Hypothalamus (tissue), 51 donors: ENCODE measurements at places on chromosomes 13 and 19.

DNA sequence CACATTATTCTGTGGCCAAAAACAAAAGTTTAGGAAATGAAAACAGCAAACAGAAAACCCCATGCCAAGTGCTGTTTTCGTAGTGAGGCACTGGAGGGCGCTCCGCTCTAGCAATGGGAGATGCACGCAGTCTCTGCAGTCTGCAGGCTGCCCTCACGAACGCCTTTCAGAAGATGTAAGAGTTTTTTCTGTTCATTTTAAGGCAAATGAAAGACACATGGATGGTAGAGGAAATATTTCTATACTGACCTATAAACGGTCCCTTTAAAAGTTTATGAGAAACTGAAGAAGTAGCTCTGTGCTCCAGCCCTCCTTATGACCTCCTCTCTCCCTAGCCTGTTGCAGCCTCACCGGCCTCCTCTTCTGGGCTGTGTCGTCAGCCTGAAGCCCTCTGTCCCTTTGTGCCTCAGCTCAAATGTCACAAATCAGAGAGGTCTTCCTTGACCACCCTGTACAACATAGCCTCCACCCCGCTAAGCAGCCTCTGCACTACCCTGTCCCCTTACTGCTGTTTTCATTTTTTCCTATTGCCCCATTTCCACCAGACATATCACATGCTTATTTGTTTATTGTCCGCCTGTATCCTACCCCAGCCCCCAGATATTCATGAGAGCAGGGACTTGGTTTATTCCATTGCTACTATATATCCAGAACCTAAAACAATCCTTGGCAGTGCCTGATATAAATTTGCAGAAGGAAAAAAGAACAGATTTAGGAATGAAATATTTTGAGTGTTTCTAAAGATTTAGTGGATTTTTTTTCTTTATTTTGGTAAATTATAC, 116.4 kb downstream of the TM9SF2 start:
- no peak for DNase-seq

- DNase-seq = no peak
These were observed 249.2 kb downstream of the ZNF536 start for GRCh38 chr19:30621326-30621920.

GRCh38 chr13:91329733-91330132, 17.8 kb upstream of the MIR17HG start:
- no peak for DNase-seq

DNA sequence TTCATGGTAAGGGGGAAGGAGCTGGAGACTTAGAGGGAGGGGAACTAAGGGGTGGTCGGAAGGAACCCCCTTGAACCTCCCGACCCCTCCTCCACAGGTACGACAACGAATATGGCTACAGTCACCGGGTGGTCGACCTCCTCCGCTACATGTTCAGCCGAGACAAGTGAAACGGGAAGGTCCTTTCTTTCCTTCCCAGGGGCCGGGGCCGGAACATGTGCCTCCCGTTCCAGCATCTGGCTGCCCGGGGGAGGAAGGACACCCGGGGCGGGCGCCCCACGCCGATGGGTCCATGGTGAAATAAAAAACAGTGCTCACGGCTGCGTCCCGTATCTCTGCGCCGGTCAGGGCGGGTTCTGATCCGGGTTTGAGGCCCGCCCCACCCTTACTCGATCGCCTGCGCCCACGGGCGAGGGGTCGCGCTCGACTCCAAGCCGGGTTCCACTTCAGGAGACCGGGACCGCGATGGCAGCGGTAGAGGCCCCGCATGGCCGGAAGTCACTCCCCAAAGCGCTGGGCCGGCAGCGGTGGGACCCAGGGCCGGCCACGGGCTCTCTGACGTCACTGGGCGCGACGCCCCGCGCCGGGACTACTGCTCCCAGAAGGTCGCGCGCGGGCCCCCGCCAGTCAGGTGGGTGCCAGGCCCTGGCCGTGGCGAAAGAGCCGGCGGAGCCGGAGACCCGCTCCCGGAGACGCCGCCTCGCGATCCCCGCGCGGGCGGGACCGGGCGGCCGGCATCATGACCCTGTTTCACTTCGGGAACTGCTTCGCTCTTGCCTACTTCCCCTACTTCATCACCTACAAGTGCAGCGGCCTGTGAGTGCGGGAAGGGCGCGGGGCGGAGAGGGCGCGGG, at the start of gene TMEM147:
Gene TMEM147, plus strand, starts transcription at position 626 of the 854 bp plus-strand sequence. Its CDS starts 114 bp downstream, at position 740.
- peak; percentile 82 for DNase-seq

- DNase-seq = no peak
These were observed 1.2 kb downstream of the TNFRSF19 start for GRCh38 chr13:23571431-23571830.

GRCh38 chr19:19502281-19502680, 13.1 kb downstream of the TSSK6 start:
- DNase-seq = no peak

DNA sequence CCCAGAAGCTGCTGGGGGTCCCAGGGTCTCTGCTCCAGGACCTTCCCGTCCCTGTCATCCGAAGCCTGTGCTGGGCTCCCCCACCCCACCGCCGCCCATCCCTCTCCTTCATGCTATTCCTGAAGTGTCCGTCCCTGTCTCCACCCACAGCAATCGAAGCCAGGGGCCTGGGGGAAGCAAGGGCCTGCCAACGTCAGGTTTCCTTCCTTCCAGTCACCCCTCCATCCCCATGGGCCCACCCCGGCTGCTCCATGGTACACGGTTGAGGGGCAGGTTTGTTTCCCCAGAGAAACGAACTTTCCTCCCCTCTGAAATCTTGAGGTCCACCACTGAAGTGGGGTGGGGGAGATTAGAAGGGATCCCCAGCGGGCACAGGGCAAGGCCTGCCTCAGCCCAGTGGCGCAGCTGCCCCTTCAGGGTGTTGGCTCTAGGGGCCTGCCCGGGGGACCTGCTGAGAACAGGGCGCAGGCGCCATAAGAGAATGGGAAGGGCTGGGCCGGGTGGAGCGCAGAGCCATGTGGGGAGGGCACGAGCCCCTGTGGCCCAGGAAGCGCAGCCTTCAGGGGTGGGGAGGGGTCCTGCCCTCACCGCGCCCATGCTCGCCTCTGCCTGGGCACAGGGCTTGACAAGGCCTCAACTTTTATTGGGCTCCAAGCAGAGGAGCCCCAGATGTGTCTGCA, 16.1 kb downstream of the CEBPG start:
- no peak for DNase-seq

GRCh38 chr13:92864584-92865284, 361.9 kb upstream of the GPC6 start:
- no peak for DNase-seq

- no peak for DNase-seq
These were observed 201.1 kb downstream of the NBEA start for GRCh38 chr13:35143123-35143522.

DNA sequence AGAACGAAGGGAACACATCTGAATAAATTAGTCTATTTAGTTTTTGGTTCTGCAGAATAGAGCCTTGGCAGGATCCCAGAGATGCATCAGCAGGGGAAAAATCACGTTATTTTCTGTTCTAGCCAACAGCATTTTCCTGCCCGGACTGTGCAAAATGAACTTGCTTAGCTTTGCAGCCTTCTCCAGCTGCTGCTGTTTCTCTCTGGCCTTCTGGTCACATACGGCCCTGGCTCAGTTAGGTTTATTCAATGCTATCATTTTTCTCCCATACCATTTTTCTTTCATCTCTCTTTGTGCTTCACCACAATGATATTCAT, 110.4 kb upstream of the KL start:
- DNase-seq = peak; percentile 6

- no peak for DNase-seq
These were observed 93.7 kb downstream of the TRPC4 start for GRCh38 chr13:37775871-37776270.

DNA sequence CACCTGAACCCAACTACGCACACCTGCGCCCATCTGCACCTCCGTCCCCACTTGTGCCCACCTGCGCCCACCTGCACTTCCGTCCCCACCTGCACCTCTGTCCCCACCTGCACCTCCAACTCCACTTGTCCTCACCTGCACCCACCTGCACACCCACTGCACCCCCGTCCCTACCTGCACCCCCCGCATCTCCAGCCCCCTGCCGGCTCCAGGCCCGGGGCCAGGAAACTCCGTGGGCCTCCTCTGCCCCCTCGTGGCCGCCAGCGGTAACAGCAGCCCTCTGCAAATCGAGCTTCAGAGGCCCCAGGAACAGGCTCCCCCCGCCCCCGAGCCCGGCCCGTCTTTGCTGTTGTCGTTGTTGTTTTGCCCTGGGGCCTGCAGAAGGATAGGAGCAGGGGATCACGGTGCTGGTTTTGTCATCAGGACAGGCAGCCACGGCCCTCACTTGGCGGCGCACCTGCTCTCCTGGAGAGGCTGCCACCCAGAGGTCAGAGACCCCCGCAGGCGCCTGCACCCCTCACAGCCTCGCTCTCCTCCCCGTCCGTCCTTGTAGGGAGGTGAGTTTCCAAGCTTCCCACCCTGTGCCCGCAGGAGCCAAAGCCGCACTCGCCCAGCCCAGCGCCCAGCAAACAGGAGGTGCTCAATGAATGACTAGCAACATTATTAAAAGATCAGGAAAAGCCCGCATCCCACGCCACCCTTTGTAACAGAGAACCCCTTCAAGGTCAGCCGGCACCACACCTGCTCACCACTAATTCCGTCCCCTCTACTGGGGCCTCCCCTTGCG, 65.4 kb downstream of the GNG7 start:
- peak; percentile 54 for DNase-seq

GRCh38 chr19:58209577-58209976, 19.1 kb upstream of the ZNF544 start:
- DNase-seq = no peak

DNA sequence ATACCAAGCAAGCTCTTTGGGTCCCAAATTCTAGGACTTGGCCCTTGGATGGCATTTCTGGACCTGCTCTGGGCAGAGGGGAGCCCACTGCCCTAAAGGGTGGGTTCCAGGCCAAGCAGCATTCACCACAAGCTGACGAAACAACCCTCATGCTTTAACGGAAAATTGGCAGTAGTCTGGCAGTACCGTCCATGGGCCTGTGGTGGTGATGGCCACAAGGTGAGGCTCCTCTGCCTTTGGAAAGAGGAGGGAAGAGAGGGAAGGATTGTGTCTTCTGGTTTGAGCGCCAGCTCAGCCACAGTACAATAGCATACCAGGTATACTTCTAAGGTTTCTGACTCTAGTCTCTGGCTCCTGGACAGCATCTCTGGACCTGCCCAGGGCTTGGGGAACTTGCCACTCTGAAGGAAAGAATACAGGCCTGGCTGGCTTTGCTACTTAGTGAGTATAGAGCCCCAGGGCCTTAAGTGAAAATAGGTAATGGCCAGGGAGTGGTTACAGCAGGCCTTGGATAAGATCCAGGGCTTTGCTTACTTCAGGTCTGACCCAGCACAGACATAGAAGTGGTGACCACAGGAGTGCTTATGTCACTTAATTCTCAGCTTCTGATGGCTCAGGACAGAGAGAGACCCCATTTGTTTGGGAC, 595.5 kb downstream of the LMO7 start:
- no peak for DNase-seq

DNA sequence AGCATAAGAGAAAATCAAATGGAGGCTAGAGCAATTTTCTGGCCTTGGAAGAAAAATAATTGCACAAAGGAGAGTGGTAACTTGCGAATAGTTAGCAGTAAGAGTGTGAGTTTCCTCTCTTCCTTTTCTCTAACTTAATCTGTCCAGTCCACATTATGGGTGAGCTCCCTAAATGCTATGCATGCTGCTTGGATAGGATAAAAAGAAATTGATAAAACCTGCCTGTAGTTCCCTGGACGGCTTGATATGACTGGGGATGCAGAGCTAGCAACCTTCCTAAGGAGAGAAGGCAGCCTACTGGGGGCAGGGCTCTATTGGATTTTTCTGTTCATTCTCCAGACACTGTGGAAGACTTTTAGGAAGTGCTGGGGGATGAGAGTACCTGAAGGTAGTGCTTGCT, 311.3 kb downstream of the LMO7 start:
- DNase-seq = no peak

- DNase-seq = no peak
These were observed 240.7 kb downstream of the UQCRFS1 start for GRCh38 chr19:28972058-28972852.

- no peak for DNase-seq
These were observed 42.9 kb downstream of the ZNF506 start for GRCh38 chr19:19778666-19779065.

- DNase-seq = peak; percentile 27
These were observed 8.7 kb upstream of the INSL3 start for GRCh38 chr19:17829855-17830566.

DNA sequence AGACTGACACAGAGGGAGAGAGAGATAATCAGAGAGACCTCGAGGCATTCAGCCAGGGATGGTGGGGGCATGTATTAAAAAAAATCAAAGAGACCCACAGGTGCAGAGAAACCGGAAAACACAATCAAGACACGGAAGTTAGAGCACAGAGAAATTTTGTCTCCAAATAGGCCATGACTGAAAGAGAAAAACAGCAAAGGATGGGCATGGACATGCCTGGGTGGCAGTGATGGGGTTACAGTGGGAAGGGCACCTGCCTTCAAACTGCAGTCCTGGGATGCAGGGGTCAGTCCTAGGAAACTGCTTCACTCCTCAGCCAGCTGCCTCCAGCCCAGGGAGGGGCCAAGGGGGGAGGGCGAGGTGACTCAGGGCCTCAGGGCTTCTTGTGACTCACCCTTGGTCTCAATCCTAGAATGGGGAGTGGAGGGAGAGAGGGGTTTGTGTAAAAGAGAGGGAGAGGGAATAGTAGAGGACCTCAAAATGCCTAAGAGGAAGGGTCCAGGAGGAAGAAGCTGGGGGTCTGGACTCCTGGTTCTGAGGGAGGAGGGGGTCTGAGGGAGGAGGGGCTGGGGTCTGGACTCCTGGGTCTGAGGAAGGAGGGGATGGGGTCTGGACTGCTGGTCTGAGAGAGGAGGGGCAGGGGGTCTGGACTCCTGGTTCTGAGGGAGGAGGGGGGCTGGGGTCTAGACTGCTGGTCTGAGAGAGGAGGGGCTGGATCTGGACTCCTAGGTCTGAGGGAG, 3.6 kb upstream of the KCNN4 start:
- DNase-seq = no peak

DNA sequence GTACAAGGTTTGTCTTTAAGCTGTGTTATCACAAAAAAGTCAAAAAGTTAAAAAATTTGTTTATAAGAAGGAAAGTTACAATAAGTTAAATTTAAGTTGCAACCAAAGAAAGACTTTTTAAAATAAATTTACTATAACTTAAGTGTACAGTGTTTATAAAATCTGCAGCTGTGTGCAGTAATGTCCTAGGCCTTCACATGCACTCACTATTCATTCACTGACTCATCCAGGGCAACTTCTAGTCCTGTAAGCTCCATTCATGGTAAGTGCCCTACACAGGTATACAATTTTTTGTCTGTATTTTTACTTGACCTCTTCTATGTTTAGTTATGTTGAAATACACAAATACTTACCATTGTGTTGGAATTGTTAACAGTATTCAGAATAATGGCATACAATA, 667.9 kb upstream of the SLITRK5 start:
- DNase-seq = no peak

DNA sequence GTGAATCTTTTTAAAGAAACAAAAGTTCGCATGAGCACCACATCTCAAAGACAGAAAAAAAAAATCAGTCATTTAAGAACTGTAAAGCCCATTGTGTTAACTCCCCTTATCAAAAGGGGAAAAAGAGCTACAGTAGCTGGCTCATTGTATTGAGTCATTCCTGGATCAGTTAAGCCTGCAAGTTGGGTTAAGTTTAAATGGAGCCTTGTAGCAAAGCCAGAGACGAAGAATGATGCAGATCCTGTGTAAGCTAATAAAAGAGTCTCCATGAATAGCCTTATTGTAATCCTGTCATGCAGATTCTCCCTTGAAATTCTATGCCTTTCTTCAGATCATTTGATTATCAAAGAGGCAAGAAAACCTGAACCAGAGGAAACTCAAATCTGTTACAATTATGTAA, 83.8 kb downstream of the CRYL1 start:
- no peak for DNase-seq
